ENCODE measurements at places on chromosomes 4 and X. TPM values are rescaled to one million over a fixed set of nuclear protein-coding genes. Genes with fewer than 3 reads are reported as not detected.
A peak's percentile ranks its signal among the peaks of the same experiment; 100 is the strongest.

DNA sequence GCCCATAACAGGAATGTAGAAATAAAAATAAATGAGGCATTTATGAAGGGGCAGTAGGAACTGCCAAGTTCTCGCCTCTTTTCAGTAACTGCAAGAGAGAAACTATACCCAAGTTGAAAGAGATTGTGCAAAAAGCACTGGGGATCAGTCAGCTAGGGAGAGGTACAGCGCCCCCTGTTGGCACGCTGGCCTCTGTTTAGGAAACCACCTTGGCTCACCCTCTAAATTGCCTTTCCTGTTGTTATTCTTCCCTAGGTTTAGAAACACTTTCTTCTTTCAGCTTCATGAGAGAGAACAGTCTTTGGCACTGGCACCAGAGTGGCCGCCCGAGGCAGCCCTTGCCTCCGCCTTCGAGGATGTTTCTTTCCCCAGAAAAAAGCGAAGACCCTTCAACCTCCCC lies 348.5 kb downstream of the MID1IP1 start:
- H3K4me3 ChIP-seq, result no peak overlapping the region
- DNase-seq, result peak; percentile 40
- no peaks in the 10 kb centered on the region for H3K4me1 ChIP-seq
- no peak overlapping the region for H3K27ac ChIP-seq
- no peaks in the 10 kb centered on the region for H3K36me3 ChIP-seq

DNA sequence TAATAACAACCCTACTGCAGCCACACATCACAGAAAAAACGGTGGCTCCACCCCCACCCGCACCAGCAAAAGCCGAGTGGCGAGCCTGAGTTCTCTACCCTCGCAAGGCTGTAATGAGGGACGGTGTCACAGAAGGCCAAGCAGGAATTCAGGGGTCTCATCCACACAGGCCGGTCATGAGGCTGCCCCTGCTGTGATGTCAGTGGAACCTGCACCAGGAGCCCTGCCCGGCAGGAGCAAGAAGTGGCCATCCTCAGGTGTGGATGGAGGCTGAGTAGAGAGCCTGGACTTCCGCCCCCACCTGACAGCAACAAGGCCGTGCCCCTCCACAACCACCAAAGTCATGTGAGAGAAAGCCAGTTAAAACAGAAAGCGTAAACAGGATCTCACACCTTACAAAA lies 20.6 kb downstream of the LYAR start:
- H3K36me3 ChIP-seq, result peaks cover 29% of the 10 kb centered on the region
- H3K27ac ChIP-seq, result no peak overlapping the region
- no peaks in the 10 kb centered on the region for H3K4me1 ChIP-seq
- no peak for DNase-seq
- no peaks in the 10 kb centered on the region for H3K27me3 ChIP-seq
- H3K4me3 ChIP-seq, result no peak overlapping the region

- no peaks in the 10 kb centered on the region for H3K36me3 ChIP-seq
- DNase-seq, result peak; percentile 31
- H3K4me1 ChIP-seq, result no peaks in the 10 kb centered on the region
- H3K4me3 ChIP-seq, result no peak overlapping the region
- peaks cover 10% of the 10 kb centered on the region for H3K27me3 ChIP-seq
These were observed 8.7 kb downstream of the GUCY2F start for GRCh38 chrX:109472939-109473735.

- no peaks in the 10 kb centered on the region for H3K4me1 ChIP-seq
- H3K27ac ChIP-seq, result no peak overlapping the region
- peak; percentile 61 for DNase-seq
- H3K36me3 ChIP-seq, result no peaks in the 10 kb centered on the region
- peaks cover 24% of the 10 kb centered on the region for H3K27me3 ChIP-seq
These were observed 87.3 kb upstream of the ZNF81 start for GRCh38 chrX:47749185-47749967.

GRCh38 chr4:71392109-71392508 lies 53.3 kb downstream of the SLC4A4 start:
- H3K36me3 ChIP-seq, result peaks cover 6% of the 10 kb centered on the region
- no peak overlapping the region for H3K27ac ChIP-seq
- H3K4me1 ChIP-seq, result peaks cover 7% of the 10 kb centered on the region
- no peaks in the 10 kb centered on the region for H3K27me3 ChIP-seq
- no peak overlapping the region for H3K4me3 ChIP-seq

The ZNF185 gene
- 3.6 TPM for total RNA-seq

The GUCY1A1 gene
- total RNA-seq, result 0.54 TPM

The CFAP99 gene
- not detected for total RNA-seq

The FGF5 gene
- 18.6 TPM for total RNA-seq

Data from IMR-90 (cell line).